Thoracic aorta (tissue), 2 donors: ENCODE measurements at places on chromosomes 2 and 18.

DNA sequence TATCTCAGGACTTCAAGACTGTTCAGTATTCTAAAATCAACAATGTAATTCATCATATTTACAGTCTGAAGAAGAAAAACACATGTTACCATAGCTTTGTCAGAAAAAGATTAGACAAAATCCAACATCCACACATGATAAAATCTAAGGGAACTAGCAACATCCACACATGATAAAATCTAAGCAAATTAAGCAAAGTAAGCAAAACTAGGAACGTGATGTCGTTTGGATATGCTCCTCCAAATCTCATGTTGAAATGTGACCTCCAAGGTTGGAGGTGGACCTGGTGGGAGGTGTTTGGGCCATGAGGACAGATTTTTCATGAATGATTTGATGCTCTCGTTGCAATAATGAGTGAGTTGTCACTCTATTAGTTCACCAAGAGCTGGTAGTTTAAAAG is 717.3 kb upstream of the HS6ST1 start:
- no peak for DNase-seq

GRCh38 chr2:99652862-99653261 is 163.0 kb upstream of the REV1 start:
- DNase-seq, result no peak

- no peak for DNase-seq
Measured at GRCh38 chr2:213098612-213099011, 52.8 kb downstream of the IKZF2 start.

- no peak for DNase-seq
Measured at GRCh38 chr2:186477790-186478189, 8.3 kb upstream of the ZC3H15 start.

- DNase-seq, result no peak
Measured at GRCh38 chr2:38892819-38893218, 3.1 kb downstream of the ARHGEF33 start.

DNA sequence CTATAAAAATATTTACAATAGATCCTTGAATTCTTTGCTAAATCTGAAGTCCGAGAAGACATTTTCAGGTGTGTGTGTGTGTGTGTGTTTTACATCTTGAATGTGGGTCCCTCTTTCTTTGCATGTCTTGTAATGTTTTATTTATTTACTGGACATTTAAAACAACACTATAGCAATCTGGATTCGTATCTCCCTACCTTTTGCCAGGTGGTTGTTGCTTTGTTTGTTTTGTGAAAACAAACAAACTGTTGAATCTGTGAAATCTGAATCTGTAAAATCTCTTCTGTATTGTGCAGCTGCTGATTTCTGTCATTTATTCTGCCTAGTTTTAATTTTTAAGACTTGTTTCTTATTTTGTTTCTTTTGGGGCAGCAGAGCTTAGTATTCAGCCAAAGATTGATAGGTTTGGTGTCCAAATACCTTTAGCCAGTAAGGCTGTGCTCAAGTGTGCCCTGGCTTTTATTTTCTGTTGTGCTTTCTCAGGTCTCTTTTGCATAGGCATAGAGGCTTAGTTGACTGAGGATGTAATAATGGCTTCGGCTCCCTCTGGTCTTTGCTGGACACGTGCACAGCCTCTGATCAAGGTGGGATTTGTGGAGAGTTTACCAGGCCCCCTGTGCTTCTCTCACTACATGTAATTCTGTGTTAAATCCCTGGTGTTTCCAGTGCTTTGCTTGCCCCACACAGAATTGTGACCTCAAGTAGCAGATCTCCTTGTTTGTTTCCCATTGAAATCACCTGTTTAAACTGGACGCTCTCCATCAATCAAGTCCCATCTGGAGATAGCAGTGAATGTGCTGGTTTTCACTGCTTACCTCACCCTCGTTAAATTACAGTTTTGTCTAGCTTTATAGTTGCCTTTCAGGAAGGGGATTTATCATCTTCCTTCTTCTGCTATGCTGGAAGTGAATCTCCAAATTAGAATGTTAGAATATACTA is 71.1 kb downstream of the BIRC6 start:
- no peak for DNase-seq

GRCh38 chr2:22454826-22455485 is 930.0 kb upstream of the KLHL29 start:
- DNase-seq, result no peak

DNA sequence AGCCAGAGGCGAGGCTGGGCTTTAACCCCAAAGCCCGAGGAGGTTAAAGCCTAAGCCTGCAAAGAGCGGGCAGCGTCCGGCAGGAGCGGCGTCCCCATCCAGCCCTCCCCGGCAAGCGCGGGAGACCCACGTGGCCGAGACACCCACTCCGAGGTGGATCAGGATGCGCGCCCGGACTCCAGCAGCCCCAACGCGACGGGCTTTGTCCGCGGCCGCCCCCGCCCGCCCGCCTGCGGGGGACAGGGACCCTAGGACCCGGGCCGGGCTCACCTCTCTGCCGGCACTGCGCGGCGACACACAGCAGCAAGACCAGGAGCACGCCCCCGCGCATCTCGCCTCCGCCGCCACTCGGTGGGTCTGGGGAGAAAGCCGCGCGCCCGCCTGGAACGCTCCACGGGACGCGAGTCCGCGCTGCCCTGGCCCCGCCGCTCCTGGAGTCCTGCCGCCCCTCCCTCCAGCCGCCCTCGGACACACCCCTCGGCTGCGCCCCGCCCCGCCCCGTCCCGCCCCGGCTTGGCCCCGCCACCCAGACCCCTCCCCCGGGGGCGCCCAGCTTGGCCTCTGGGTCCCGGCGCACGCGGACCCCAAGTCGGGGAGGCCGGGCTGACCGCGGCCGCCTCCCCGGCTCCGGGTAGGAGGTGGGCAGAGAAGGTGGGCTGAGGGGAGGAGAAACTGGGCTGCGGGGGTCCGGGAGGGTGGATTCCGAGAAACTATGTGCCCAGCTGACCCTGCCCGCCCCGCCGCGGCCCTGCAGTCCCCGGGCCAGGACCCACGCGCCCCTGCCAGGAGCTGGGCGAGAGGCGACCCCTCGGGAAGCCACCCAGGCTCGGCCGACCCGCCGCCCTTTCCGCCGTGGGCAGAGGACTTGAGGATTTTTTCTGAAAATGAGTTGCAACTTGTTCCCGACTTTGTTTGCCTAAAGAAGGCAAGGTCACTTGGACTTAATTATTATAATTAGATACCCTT is at the start of gene LAMA1:
TSS of gene LAMA1 (minus strand) at position 408 of the 966 bp plus-strand sequence. CDS start at position 331, 77 bp downstream.
- DNase-seq, result no peak

DNA sequence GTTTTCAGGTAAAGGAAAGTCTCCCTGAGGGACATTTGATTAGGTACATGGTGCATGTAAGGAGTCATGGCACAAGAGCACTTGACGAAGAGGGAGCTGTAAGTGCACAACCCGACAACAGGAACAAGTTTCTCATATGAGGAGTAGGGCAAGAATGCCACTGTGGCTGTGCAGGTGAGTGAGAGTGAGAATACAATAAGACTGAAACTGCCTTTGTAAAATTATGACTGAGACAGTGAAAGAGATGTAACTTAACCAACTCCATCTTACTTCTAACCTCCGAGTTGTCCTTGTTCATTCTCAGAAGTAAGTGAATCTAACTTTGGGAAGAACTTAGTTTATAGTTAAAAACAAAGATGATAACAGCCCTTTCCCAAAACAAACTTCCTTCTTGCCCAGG is 1025.8 kb upstream of the CNTNAP5 start:
- DNase-seq, result no peak

DNA sequence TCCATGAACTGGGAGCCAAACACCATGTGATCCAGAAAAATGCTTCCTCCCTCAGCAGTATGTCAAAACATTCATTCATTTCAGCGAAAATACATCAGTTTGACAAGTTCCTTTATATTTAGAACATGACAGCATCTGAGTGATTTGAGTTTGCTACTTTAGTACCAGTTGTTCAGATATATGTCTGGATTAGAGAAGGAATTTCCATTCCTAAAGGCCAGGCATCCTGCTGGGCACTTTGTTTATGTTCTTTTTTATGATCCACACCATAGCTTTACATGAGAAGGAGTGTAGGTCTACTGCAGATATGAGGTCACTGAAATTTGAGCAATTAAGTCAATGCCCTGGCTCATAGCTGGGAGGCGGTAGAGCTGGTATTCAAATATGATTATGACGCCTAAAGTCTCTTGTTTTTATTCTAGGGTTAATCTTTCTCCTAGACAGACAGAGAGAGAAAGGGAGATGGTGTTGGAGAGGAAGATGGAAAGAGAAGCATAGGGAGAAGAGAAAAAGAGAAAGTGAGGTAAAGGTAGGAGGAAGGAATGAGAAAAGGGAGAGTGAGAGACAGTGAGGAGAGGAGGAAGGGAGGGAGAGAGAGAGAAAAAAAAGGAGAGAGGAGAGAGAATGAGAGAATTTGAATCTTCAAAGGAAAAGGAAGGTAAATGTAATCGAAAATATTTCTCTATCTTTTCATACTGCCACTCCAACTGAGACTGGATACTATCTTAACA is 839.5 kb upstream of the FANCL start:
- no peak for DNase-seq

DNA sequence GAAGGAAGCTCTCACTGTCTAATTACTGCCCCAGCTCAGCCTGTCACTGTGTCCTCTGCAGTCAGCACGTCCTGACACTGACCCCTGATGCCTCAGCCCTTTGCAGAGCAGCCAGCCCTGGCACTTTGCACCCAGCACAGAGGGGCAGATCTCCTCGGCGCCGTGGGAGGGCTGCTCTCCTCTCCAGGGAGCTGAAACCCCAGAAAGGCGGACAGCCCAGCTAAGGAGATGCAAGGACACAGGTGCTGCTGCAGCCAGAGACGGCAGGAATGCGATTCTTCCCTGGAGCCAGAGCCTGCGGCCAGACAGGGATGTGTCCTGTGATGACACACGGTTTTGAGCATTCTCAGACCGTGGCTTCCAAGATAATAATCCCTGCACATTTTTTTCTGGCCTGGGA is 34.5 kb upstream of the SIX3 start:
- DNase-seq, result no peak

DNA sequence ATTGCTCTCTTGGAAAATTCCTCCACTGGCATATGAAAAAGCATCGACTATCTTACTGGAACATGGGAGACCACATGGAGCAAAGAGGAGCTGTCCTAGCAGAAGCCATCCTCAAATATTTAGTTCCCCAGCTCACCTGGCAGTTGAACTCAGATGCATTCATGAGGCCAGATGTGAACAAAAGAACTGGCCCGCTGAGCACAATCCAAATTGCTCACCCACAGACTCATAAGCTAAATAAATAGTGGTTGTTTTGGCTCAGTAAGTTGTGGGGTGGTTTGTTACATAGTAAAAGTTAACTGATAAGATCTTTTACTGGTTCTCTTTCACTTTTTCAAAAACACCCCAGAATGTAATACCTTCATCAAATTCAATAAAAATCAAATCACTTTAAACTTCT is 108.6 kb upstream of the CWC22 start:
- DNase-seq, result no peak

- DNase-seq, result no peak
Measured at GRCh38 chr2:98157557-98157956, 70.6 kb downstream of the VWA3B start.

DNA sequence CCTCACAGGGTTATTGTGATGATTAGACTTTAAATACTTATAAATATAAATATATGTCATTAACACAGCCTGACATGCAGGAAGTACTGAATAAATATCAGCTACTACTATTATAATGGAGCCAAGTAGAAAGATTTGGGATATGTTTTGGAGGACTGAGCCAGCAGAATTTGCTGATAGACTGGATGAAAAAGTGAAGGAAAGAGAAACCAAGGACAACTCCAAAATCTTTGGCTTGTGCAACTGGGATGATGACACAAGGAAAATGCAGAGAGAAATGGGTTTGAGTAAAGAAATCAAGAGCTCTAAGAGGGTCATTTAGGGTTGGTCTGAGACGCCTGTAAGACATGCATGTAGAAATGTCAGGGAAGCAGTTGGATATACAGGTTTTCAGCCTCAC is 15.6 kb downstream of the ADD2 start:
- DNase-seq, result no peak

DNA sequence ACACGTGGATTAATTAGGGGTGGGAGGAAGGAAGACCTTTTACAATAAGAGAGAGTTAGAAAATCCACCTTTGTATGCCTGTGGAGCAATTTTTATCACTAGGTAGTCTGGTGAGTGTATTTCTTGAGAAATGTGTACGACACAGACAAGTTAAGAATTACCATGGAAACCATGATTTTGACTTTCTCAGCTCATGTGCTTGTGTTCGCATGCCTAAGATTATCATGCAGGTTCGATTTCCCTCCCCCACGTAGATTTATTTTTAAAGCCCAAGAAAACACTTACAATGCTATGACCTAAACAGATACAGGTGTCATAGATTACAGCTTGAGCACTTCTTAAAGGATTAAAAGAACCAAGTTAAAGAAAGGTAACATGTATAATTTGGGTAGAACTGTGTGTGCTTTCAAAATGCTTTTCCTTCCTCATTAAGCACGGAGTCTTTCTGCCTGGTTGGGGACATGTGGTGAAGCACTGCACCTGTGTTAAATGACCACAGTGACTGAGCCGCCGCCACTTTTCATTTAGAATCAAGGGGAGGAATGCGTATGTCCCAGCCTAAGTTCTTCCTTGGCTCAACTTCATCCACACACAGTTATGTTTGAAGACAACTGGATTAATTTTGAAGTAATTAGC is 16.6 kb downstream of the SERTAD2 start:
- DNase-seq, result no peak
